ENCODE measurements at places on chromosomes 13 and 19. TPM values are rescaled to one million over a fixed set of nuclear protein-coding genes. Genes with fewer than 3 reads are reported as not detected.

Gene CCDC194
- total RNA-seq: 4.3 TPM

Gene PRR22
- total RNA-seq: 6.0 TPM

Gene ADGRE1
- total RNA-seq: 0.54 TPM

Gene MYH14
- total RNA-seq: not detected

Gene ZNF575
- total RNA-seq: 3.7 TPM

Gene IRGC
- total RNA-seq: not detected

Gene FBXO27
- not detected for total RNA-seq

Gene PDX1
- total RNA-seq: not detected

Gene C19orf85
- not detected for total RNA-seq

Gene CPAMD8
- 1.3 TPM for total RNA-seq

Data from activated CD8-positive, alpha-beta memory T cell treated with anti-CD3 and anti-CD28 coated beads, Interleukin-2, amount 10 ng/mL, durations not matched to agents 7 days and 5 days (primary cell).